ENCODE measurements at places on chromosomes 2 and 18. TPM values are rescaled to one million over a fixed set of nuclear protein-coding genes. Genes with fewer than 3 reads are reported as not detected.

CXXC1 gene
- total RNA-seq, result 171 TPM

GAREM1 gene
- total RNA-seq, result 8.9 TPM

ANKAR gene
- 0.75 TPM for total RNA-seq

DNA sequence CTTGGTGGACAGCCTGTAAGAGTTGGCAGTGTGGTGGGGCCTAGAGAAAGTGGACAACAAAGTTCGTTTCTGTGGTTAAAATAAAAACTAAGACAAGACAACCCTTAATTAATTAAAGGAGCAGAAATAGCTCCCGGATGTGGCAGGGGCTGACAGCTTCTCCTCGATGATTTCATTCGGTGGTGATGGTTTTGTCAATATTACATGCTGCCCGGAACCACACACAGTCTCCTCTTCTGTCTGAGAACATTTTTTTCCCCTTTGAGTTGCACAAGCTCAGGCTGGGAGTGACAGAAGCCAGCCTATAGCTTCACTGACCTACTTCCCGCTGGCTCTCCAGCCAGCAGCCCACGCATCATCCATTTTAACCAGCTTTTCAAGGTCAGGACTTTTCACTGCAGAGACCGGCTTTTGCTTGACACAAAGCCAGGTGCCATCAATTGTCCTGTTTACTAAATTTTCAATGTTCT is 378.8 kb downstream of the SLC4A3 start:
- DNase-seq, result no peak

- no peak for DNase-seq
Measured at GRCh38 chr2:62344472-62344871, 148.6 kb downstream of the B3GNT2 start.

GRCh38 chr2:220569112-220569897 is 941.9 kb downstream of the SLC4A3 start:
- no peak for DNase-seq

DNA sequence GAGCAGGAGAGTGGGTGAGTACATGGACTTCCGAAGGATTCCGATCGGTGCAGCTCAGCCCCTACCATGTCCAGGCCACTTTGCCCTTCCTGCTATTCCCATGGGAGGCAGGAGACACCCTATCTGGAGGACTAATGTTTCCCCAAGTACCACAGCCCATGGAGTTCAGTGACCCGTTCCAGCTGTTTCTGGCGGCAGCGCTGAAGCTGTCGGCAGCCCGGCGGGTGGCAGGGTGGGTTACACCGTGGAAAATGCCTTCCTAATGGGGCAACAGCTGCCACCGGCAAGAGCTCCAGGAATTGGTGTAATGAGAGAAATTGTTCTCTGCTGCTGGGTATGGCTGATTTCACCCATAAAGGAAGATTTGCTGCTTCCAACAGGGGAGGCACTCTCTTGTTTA is 98.3 kb downstream of the MYCN start:
- no peak for DNase-seq

DNA sequence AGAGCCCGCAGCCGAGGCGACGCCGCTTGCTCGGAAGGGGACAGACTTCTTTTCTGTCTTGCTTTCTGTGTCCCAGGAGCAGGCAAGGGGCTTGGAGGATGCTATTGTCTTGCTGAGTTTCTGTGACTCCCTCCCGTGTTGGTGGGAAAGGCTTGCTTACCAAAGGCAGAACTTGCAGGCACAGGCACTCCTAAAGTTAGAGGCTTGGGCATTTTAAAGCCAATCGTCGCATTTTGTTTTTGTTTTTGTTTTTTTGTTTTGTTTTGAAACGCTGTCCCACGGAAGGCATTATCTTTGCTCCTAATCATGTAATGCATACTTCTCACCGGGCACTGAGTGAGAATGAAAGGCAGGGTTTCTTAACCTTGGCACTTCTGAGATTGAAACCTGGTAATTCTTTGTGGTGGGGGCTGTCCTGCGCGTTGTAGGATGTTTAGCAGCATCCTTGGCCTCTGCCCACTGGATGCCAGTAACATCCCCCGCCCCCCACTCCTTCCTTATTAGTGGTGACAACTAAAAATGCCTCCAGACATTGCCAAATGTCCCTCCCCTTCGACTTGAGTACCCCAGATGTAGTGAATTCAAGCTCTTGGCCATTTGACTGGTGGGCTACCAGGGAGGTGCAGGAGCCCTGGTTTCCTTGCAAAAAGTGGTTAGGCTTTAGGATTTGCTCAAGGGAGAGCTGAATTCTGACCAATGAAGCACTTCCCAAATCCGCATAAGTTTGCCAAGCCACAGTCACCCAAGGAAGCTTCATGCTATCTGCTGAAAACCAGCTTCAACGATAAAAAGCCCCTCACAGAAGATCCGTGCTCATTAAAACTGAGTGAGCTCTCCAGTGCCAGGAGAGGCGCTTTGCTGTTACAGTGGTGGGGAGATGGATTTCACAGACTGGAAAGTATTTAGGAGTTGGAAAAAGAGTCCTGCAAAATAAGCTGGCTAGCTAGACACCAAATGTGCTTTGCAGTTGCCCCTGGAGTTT is 1.2 kb downstream of the ANTXR1 start:
- DNase-seq, result no peak

GRCh38 chr18:79829136-79829854 is 31.6 kb downstream of the KCNG2 start:
- no peak for DNase-seq

DNA sequence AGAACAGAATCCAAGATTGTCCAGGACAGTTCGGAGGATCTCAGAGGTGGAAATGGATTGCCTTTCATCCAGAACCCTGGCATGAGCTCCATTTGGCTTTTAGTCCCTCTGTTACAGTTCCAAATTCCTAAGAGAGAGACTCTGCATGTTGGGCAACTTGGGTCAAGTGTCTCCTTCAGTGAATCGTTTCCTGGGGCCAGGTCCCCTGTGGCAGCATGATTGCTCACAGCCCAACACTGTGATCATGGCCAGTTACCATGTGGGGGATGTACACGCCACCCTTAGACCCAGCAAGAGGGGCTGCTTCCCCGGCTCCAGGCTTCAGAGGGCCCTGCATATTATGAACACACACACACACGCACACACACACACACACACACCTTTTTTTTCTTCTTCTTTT is 118.6 kb upstream of the GLI2 start:
- no peak for DNase-seq

DNA sequence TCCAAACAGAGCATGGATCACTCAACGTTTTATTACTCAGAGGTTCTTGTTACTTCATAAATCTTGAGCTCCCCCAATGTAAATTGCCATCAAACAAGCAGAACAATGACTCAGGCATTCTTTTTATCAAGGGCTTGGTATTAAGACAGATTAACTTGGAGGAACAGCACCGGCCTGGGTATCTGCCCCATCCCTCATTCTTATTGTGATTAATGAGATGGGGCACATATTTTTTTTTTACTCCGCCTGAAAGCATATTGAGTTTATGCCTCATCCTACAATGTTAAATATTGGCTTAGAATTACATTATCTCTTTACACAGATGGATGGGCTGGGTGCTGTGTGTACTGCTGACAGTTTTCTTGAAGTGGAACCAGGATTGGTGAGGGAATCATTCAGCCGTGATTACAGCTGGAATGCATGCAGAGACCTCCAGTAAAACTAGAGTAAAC is 387.3 kb downstream of the CLIP4 start:
- DNase-seq, result no peak

DNA sequence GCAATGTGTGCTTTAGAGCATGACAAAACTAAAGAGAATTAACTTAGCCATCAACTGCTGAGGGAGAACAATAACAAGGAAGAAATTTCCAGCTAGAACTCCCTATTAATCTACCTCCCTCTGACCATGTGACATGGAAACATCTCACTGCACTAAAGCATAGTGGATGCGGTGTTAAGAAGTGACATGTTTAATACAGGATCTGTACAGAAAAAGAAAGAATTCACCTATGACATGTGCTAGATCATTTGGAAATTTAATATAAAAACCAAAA is 202.3 kb upstream of the KLHL14 start:
- no peak for DNase-seq

- no peak for DNase-seq
Measured at GRCh38 chr2:219124381-219125110, 36.1 kb downstream of the NHEJ1 start.

- no peak for DNase-seq
Measured at GRCh38 chr2:39150890-39151497, 30.1 kb upstream of the SOS1 start.

GRCh38 chr2:157442191-157442590 is 1.7 kb downstream of the CYTIP start:
- no peak for DNase-seq

DNA sequence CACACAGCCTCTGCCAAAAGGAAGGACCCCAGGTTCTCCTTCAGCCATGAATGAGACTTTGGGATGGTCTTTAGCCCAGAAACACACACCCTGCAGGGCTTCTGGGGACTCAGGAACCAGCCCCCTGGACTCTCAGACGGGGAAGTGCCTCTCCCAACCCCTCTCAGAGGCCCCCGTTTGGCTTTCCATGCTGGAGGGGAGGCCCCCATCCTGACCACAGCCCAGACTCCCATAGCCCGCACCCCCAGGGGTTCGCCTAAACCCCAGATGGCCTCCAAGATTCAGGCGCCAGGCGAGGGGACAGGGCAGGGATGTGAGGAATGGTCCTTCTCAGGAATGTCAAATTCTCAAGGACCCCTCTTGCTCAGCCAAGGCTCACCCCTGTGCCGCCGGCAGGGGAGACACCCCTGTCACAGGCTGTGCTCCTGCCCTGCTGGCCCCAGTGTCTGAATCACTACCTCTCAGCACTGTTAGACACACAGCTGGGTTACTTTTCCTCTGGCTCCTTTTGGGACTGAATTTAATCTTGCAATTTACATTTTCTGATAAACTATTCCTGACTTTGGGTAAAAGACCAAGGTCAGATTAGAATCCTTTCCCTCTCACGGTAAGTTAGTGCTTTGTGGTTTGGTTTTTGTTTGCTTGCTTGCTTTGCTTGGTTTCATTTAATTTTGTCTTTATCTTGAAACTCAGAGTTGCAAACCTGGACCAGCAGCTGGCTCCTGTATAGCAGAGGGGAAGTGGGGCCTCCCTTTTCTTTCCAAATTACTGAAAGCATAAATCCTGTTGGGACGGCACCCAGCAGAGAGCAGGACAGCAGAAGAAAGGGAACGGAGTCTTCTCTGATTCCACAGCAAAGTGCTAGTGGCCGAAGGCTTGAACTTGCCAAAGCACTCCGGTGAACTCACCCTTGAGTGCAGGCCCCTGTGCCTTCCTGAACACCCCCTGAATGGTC is 198.9 kb upstream of the RAB6C start:
- no peak for DNase-seq

DNA sequence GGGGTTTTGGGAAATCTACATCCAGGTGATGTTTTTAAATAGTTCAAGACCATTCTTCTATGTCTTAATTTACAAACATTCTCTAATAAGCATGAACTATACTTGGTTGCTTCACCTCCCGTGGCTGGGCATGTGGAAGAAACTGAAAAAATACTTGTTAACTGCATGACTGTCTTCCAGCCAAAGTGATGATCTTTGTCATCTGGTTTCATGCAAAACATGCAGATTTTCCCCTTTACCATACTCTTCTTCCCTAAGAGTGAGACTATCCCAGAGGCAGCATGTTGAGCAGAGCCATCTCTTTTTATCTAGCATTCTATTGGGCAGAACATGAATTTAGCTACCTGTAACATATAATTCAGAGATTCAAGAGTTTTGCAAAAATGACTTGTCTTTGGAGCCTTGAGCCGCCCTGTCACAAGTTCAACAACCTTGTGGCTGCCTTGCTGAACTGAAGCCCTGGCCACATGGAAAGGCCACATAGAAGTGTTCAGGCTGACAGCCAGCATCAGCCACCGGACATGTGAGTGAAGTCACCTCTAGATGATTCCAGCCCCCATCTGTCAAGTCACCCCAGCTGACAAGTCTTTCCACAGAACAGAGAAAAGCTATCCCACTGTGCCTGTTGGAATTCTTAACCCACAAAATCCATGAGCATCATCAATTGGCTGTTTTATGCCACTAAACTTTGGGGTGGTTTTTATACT is 142.8 kb downstream of the ANKRD44 start:
- no peak for DNase-seq

- DNase-seq, result no peak
Measured at GRCh38 chr2:231034291-231034882, 2.9 kb upstream of the C2orf72 start.

GRCh38 chr18:22272242-22272641 is 102.9 kb downstream of the GATA6 start:
- DNase-seq, result no peak
